ENCODE measurements at places on chromosomes 12 and 14. TPM values are rescaled to one million over a fixed set of nuclear protein-coding genes. Genes with fewer than 3 reads are reported as not detected.

The SERPINA5 gene
- total RNA-seq: under 0.01 TPM

The PRB2 gene
- total RNA-seq: not detected

The LRFN5 gene
- total RNA-seq: 0.26 TPM

The WNT1 gene
- not detected for total RNA-seq

The RERG gene
- total RNA-seq: 236 TPM

The FAIM2 gene
- 1.0 TPM for total RNA-seq

DNA sequence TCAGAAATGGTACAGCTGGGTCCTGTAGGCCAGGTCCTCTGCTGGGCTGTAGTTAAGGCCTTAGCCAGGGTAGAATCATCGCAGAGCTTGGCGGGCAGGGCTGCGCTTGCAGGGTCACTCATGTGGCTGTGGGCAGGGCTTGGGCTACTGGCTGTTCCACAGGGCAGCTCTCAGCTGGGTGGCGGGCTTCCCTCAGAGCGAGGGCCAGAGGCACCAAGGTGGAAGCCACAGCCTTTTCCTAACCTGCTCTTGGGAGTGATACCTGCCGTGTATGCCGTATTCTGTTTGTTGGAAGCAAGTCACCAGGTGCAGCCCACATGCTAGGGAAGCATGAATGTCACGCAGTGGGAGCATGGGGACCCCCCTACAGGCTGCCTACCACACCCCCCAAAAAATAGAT lies 69.8 kb upstream of the RIN3 start:
- H3K4me1 ChIP-seq: no peaks in the 10 kb centered on the region
- H3K27me3 ChIP-seq: no peaks in the 10 kb centered on the region

GRCh38 chr12:88578276-88579160 lies 1.8 kb downstream of the KITLG start:
- peak overlapping the region; percentile 63 for H3K4me3 ChIP-seq
- DNase-seq: no peak
- no peaks in the 10 kb centered on the region for H3K27me3 ChIP-seq
- H3K27ac ChIP-seq: peak overlapping the region; percentile 82
- H3K36me3 ChIP-seq: no peaks in the 10 kb centered on the region
- H3K4me1 ChIP-seq: no peaks in the 10 kb centered on the region

DNA sequence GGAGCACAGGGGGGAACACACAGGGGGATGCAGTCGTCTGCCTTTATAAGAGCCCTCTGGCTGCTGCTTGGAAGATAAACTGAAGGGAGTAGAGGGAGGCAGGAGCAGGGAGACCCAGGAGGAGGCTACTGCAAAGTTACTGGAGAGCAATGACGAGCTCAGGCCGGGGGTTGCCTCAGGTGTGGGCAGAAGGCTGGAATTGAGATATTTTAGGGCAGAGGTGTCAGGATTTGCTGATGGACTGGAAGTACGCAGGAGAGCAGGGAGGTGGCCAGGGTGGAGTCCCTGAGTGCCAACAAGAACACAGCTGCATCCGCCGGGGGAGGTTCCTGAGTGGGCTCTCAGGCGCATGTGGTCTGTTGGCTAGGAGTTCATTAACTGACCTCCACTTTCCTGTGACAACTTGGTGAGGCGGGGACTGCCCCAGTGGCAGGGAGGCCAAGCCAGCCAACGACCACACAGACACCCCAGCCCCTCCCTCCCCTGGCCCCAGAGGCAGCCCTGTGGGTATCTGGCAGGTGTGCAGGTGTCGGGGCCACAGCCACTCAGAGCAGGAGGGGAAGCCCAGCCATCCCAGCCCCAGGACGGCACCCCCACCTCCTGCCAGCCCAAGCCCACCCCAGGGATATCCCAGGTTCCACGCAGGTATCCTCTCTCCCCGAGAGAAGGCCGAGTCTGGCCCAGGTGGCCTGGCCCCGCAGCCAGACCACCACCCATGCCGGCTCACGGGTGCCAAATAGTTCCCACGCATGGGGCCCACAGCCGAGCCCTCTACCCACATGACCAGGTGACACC lies 85.4 kb downstream of the NCOR2 start:
- H3K36me3 ChIP-seq: no peaks in the 10 kb centered on the region
- DNase-seq: no peak
- H3K4me1 ChIP-seq: peaks cover 11% of the 10 kb centered on the region

GRCh38 chr14:93533437-93533836 lies 102.7 kb downstream of the UNC79 start:
- H3K27me3 ChIP-seq: no peaks in the 10 kb centered on the region
- no peaks in the 10 kb centered on the region for H3K4me1 ChIP-seq
- DNase-seq: no peak
- no peak overlapping the region for H3K4me3 ChIP-seq

Measured in uterus (tissue), 4 donors.